ENCODE measurements at places on chromosomes 12 and 14.

GRCh38 chr14:92986254-92987147 is 63.6 kb downstream of the CHGA start:
- peak; percentile 34 for DNase-seq

- no peak for DNase-seq
Measured at GRCh38 chr14:51365241-51365965, 125.4 kb downstream of the TMX1 start.

- no peak for DNase-seq
Measured at GRCh38 chr14:55361190-55361589, 50.4 kb downstream of the ATG14 start.

DNA sequence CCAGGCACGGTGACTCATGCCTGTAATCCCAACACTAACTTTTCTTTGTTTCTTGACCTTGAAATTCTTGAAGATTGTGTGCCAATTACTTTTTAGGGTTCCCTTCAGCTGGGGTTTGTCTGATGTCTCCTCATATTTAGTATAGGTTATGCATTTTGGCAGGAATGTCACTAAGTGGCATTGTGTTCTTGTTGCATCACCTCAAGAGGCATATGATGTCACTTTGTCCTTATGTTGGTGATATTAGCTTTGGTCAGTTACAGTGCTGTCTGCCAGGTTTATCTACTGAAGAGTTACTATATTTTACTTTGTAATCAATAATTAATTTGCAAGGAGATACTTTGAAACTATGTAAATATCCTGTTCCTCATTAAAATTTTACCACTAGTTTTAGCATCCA is 61.0 kb upstream of the BTG1 start:
- DNase-seq, result no peak

- no peak for DNase-seq
Measured at GRCh38 chr12:52045794-52046199, 5.4 kb upstream of the NR4A1 start.

DNA sequence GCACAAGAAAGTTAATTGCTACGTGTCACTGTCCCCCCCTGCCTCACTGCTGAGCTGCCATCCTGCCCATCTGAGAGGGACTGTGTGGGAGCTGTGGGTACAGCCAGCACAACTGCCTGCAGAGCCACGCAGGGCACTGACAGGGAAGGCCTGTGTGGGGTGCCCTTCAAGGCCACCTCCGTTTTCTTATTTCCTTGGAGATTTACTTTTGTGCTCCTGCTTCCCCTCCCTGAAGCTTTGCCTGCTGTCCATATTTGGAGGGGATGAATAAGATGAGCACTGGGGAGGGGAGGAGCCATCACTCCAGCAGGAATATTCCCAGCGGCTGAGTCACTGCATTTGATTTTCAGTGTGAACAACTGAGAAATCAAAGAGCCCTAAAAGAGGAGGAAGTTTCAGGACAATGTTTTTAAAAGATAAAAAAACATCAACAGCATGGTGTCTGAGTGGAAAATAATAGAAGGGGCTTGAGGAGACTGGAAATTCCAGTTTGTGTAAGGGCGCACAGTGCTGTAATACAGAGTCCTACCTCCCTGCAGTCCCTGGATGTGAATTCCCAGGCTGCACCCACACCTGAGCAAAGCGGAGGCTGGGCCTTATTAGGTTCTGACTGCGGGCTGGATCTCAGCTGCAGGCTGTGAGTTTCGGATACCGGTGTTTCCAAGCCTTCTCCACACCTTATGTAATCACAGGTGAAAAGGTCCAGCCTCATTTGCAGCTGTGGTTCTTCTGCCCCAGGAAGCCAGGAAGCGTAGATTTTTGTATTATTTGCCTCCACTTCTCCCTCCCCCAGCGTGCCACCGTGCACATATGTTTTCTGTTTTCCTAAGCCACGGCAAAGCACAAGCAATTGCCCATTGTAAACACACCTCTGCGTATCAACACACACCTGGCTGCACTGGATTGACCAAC is 192.6 kb upstream of the BCL2L14 start:
- no peak for DNase-seq

DNA sequence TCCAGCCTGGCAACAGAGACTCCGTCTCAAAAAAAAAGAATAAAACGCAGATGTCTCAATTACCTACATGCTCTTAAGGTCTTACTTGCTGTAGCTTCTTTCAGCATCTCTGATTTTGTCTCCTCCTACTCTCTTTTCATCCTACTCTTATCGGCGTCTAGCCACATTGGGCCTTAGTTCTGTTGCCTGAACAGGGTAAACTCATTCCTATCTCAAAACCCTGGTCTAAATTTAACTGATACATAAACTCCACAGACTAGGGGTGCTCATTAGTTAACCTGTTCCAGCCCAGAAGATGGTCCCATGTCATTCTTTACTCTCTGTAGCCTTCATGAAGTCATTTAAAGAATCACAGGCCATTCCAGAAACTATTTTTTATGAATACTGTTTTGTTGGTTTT is 33.6 kb downstream of the EXD2 start:
- no peak for DNase-seq

DNA sequence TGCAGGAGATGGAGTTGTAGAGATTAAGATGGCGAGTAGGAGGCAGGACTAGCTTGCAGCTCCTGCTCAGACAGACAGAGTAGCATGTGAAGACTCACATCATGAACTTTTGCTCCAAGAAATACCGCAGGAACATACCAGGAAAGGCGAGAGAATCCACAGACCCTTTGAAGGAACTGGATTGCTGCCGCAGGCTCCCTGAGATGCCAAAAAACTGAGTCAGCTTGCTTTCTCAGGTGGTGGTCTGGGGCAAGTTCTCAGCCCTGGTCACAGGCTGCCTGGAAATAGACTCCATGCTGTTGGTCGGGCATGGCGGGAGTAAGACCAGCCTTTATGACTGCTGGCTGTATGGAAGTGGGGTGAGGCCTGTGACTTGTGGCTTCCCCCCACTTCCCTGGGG is 163.6 kb upstream of the NAV3 start:
- no peak for DNase-seq

- DNase-seq, result no peak
Measured at GRCh38 chr14:53149668-53150316, 3.3 kb downstream of the DDHD1 start.

DNA sequence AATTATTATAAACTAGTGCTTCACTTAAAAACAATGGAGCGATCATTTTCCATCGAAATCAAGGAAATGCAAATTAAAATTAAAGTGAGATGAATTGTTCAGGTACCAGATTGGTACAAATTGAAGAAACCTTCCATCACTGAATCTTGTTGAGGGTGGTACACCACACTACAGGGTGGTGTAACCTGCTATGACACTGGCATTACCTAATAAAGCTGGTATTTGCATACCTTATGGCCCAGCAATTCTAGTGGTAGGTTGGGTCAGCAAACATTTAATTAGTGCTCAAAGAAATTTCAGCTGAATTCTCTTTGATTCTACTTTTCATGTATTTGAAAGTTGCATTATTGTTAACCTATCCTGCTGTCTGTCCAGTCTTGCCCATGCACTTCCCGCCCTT is 9.2 kb downstream of the TIGAR start:
- DNase-seq, result no peak

DNA sequence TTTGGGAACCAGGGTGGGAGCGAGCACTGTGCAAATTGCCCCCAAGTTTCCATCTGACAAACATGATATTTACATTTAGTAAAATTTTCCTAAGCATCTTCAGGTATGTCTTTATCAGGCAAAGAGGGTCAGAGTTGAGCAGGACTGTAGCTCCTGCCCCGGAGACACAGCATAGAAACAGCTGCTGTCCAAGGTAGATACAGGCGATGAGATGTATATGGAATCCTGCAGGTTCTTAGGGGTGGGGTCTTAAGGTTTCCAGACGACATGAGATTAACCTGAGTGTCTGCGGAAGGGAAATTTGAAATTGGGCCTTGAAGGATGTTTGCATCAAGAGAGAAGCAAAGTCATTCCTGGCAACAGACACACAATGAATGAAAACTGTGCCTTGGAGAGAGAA is 998.8 kb downstream of the AACS start:
- no peak for DNase-seq

- DNase-seq, result no peak
Measured at GRCh38 chr12:55762646-55763045, 19.7 kb downstream of the GDF11 start.

GRCh38 chr12:116790066-116790465 is 52.0 kb downstream of the RNFT2 start:
- DNase-seq, result no peak

- no peak for DNase-seq
Measured at GRCh38 chr14:99320621-99321235, 48.7 kb upstream of the BCL11B start.

DNA sequence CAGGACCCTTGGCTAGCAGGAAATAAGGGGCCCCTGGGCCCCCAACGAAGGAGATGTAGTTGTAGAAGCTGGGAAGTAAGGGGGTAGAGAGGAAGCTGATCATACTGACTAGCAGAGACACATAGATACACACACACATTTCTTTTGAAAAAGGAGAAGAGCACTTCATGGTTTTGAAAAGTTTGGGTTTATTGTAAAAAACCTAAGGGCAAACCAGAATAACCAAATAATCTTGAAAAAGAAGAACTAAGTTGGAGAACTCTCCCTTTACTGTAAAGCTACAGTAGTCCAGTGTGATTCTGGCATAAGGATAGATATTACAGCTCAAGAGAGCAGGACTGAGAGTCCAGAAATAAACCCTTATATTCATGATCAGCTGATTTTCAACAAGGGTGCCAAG is 5.8 kb upstream of the HCAR3 start:
- DNase-seq, result no peak

DNA sequence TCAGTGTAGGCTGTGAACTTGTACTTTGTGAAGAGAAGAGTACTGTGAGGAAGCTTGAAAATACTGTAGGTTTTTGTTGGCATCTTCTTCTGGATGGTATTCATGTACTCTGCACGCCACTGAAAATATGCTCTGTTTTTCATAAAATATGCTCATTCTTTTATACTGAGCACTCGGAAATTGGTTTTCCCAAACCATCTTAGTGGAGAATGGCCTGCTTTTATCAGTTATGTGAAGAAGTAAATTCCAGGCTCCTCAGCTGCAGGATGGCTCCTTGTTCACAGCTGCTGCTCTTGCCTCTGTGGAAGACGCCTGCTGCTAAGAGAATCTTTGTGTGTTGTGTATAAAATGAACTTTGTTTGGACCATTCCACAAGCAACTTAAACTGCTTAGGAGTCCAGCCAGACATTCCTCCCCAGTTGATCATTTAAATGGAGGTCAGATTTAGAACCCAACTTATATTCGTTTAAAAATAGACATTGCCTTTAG is 443.5 kb upstream of the RGS6 start:
- no peak for DNase-seq

GRCh38 chr12:62601765-62602164 is 135.1 kb downstream of the MON2 start:
- no peak for DNase-seq

- DNase-seq, result no peak
Measured at GRCh38 chr12:109795023-109795422, 38.2 kb downstream of the TRPV4 start.

DNA sequence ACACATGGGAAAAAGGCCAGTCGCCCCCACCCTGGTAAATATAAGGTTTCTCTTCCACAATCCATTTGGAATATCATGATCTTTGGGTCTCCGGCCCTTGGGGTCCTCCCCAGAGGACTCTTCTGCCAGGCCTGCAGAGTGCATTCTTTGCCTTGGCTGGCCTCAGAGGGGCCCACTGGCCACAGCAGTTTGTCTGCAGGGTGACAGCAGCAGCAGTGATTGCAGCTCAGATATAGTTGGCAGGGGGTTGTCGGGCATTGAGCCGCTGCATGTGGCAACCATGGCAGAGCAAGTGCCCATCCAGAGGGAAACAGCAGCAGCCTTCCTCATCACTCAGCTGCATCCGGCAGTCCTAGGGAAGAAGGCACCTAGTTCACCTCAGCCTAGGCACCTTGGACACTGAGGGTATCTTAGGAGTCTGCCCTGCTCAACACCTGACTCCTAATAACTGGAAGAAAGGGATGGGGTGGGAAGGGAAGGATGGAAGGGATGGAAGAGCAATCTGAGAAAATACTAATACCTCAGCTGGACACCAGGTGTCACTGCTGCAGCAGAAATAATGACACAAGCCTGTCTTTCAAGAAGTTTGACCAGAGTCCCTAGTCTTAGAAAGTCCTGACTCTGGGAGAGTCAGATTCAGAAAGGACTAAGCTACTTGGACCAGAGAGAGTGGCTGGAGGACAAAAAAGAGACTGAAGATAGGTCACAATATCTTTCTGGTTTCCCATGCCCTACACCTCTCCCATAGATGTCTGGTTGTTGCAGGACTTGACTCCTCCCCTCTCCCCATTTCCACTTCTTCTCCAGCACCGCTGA is 8.9 kb downstream of the AJUBA start:
- DNase-seq, result peak; percentile 23

DNA sequence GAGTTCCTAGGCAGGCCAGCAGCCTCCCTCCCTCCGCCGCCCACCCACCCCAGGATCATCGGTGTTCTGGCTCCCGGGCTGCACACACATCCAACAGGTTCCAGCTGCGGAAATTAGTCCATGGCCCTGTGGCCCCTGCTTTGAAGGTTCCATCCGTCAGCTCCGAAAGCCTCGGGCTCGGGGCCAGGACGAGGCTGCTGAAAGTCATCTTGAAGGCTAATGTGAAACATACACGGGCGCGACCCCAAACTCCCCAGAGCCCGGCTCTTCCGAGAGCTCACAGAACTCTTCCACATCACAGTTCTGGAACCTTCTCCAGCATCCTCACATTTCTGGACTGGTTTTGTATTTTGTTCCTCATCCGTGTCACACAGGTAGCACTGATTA is 19.8 kb downstream of the KDM2B start:
- DNase-seq, result no peak

DNA sequence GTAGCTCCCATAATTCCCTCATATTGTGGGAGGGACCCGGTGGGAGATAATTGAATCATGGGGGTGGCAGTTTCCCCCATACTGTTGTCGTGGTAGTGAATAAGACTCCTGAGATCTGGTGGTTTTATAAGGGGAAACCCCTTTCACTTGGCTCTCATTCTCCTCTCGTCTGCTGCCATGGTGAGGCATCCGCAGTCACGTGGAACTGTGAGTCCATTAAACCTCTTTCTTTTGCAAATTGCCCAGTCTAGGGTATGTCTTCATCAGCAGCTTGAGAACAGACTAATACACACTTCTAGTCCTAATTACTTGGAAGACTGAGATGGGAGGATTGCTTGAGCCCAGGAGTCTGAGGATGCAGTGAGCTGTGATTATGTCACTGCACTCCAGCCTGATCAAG is 64.4 kb downstream of the TMX1 start:
- DNase-seq, result no peak

DNA sequence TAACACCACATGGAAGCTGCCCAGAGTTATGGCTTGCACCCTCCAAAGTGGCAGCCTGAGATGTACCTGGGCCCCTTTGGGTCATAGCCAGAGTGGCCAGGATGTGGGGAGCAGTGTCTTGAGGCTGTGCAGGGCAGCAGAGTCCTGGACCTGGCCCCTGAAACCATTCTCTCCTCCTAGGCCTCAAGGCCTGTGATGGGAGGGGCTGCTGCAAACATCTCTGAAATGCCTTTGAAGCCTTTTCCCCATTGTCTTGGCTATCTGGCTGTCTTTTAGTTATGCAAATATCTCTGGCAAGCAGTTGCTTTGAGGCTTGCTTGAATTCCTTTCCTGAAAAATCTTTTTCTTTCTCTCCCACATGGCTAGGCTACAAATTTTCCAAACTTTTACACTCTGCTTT is 356.5 kb downstream of the DAD1 start:
- no peak for DNase-seq

GRCh38 chr14:69755784-69756183 is 11.2 kb upstream of the SRSF5 start:
- DNase-seq, result no peak

Measured in hypothalamus (tissue), 51 donors.